ENCODE measurements at places on chromosomes 12 and 14. TPM values are rescaled to one million over a fixed set of nuclear protein-coding genes. Genes with fewer than 3 reads are reported as not detected.
A peak's percentile ranks its signal among the peaks of the same experiment; 100 is the strongest.

- no peak for DNase-seq
These were observed 149.9 kb upstream of the FKBP4 start for GRCh38 chr12:2644683-2645405.

DNA sequence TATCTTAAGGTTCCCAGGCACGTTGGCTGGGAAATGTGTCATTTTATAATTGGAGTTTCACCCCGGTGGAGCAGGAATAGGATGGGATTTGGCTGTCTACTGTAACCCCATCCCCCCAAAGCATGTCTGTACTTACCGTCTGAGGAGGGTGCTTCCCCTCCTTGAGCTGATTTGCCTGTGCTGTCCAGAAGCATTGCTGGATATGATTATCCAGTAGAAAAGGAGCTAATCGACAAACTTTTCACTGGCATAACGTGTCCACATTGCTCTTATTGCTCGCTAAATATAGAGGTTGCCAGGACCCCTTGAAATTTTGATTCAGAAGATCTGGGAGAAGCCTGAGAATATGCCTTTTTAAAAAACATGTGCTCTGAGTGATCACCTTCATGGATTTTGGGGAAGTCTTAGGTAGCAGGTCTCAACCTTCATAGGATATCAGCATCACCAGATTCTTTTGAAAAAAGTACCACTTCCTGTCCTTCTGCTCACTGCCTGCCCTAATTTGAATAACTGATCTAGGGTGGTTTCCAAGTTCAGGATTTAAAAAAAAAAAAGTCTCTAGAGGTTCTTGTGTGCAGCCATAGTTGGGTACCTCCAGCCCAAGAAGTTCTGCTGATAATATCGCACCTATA is 80.4 kb upstream of the KCNA1 start:
- no peak for DNase-seq

- DNase-seq: no peak
These were observed 78.8 kb upstream of the RTL1 start for GRCh38 chr14:100982353-100982752.

GRCh38 chr12:100199347-100200149 is 1.1 kb upstream of the ACTR6 start:
- DNase-seq: peak; percentile 23

DNA sequence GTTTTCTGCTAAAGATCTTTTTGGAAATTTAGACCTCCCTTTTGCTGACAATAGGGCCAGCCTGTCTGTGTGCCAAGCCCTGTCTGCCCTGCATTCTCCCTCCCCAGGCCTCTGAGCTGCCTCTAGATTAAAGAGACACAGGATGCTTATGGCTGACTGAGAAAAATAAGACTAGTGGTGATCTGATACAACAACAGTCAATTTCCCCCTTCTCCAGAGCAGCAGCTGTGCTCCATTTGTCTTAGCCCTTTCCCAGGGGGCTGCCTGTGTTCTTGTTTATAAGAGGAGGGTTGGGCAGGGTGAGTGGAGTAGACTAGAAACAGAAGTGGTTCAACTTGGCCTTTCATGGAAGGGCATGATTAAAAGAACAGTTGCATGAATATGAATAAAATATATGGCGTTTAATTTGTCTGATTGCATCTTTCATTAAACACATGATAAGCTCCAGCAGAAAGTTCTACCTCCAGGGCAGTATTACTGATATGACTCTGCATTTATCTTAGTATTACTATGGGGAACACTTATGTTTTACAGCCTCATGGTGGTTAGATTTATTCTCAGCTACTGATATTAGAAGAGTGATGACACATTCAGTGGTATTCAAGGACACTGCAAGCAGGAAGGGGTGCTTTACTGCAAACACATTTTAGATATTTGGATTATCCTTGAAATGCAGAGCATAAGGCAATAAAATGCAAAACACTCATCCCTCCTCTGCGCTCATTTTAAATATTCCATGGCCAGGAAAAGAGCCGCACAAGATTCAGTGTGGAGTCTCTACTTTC is 150.2 kb upstream of the CLEC14A start:
- DNase-seq: peak; percentile 34

DNA sequence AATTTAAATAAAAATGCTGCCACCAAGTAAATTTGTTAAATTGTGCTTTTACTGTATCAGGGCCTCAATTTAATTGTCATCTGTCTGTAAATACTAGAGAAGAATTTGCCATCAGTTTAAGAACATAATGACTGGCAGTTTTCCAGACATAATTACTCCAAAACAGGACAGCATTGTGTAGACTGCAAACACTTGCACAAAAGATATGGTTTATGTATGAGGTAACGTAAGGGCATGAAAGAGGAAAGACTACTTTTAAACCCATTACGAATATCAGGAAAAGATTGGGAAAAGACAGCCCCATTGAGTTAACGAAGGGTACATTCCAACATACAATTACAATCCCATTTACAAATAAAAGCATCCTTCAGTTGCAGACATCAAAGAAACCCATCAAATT is 59.8 kb upstream of the KRR1 start:
- no peak for DNase-seq

- no peak for DNase-seq
These were observed 258.1 kb downstream of the EGLN3 start for GRCh38 chr14:33692762-33693161.

DNA sequence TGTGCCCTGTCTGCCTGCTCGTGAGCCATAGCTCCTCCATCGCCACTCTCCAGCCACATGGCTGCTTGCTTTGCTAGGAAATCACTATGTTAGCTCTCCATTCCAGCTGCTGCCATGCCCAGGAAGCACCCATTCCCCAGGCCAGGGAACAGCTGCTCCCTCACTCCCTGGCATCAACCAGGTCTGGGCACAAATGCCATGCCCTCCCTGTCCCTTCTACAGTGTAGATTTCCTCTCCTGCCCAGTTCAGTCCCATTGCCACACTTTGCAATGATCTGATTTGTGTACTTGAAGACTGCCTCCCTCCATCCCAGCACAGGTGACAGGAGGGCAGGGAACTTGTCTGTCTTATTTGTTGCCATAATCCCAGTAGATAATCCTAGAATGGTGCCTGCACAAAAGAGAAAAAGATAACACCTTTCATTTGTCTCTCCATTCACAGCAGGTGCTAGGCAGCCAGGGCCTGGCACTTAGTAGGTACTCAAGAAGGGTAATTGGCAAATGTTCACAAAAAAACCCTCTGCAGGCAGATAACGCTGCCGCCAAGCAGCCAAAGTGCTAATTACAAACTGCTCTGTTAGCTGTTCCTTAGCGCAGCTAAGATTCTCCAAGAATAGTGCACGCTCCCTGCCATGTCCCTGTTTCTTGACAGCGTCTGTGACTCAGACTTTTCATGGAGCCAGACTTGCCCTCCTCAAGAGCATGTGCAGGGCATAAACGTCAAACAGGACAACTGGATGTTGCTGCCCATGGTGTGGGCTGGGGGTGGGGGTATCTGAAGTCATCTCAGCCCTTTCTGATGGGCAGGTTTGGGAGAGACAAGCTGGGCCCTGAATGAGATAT is 69.1 kb downstream of the ARL6IP4 start:
- DNase-seq: no peak

- peak; percentile 1 for DNase-seq
These were observed 44.8 kb downstream of the PZP start for GRCh38 chr12:9163392-9163791.

GRCh38 chr12:90254796-90255195 is 546.2 kb upstream of the ATP2B1 start:
- DNase-seq: no peak

DNA sequence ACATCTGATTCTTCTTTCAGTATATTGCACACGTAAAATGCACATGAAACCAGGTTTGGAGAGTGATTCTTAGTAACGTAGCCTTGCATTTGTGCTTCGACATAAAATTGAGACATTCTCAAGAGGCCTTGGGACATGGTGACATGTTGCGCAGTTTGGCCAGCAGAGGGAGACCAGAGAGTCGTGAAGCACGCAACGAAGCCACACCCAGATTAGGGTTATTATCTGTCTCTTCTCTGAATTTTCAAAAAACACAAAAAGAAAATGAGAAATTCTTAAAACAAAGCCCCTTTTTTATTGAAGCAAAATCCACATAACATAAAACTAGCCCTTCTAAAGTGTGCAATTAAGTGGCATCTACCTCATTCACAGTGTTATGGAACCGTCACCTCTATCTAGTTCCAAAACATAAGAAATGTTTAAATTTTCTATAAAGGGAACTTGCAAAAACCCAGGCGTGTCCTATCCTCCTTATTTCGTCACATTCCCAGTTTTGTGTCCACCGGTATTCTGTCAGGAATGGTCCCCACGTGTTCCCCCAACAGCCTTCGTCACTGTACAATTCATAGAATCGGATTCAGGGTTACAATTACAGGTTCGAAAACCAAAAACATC is 108.8 kb upstream of the ATF7IP start:
- peak; percentile 75 for DNase-seq

- no peak for DNase-seq
These were observed 149.2 kb downstream of the ZFP36L1 start for GRCh38 chr14:68643673-68644072.

GRCh38 chr12:17079251-17079909 is 473.4 kb upstream of the LMO3 start:
- no peak for DNase-seq

DNA sequence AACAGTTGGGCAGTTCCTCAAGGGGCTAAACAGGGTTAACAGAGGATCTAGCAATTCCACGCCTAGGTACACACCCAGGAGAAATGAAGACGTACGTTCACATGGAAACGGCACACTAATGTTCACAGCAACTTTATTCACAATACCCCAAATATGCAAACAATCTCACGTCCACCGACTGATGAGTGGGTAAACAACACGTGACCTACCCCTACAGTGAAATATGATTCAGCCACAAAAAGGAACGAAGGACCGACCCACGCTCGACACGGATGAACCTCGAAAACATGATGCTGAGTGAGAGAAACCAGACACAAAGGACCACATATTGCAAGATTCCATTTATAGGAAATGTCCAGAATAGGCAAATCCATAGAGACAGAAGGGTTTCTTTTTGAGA is 112.7 kb downstream of the NCOR2 start:
- no peak for DNase-seq

DNA sequence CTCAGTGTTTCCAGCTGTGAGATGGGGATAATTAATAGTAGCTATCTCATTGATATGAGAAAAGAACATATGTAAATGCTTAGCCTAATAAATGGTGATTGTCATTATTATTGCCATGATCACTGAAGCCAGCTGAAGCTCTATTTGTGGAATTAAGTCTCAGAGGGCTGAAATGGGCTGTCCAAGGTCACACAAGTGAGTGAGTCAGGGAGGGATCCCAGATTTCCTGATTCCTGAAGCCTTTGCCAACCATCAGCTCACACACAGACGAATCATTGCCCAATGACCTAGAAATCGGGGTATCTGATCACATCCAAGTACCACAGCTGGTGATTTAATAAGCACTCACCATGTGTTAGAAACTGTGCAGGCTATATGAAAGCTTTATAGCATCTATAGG is 21.6 kb upstream of the TMEM229B start:
- no peak for DNase-seq

GRCh38 chr12:96219700-96220206 is 25.6 kb downstream of the ELK3 start:
- no peak for DNase-seq

DNA sequence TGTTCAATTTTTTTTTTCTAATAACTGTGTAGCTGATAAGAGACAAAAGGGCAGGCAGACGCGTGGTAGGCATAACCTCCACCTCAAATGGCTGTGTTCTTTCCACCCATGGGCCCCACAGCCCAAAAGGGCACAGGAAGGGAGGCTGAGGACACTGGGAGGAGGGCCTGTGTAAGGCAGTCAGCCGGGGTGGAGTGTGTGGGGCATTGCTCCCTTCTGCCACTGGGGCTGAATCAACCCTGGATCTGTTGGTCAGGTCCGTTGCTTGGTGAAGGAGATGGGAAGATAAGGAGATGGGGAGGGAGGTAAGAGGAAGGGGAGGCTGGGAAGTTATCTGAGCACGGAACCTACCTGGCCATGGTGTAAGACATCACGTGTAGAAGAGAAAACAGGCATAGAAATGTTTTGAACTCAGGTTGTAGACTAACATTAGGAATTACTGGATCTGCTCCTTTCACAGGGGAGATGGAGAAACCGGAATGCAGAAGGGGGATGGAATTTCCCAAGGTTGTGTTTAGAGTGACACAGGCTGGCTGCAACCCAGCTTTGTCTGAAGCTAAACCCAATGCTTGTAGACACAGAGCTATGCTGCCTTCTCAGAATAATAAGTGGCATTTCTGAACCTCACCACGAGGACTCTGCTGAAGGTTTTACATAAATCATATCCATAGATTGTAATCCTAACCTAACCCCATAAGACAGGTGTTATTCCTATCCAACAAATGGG is 138.5 kb upstream of the NOS1 start:
- no peak for DNase-seq

GRCh38 chr12:77816196-77816595 is 14.5 kb upstream of the NAV3 start:
- no peak for DNase-seq

DNA sequence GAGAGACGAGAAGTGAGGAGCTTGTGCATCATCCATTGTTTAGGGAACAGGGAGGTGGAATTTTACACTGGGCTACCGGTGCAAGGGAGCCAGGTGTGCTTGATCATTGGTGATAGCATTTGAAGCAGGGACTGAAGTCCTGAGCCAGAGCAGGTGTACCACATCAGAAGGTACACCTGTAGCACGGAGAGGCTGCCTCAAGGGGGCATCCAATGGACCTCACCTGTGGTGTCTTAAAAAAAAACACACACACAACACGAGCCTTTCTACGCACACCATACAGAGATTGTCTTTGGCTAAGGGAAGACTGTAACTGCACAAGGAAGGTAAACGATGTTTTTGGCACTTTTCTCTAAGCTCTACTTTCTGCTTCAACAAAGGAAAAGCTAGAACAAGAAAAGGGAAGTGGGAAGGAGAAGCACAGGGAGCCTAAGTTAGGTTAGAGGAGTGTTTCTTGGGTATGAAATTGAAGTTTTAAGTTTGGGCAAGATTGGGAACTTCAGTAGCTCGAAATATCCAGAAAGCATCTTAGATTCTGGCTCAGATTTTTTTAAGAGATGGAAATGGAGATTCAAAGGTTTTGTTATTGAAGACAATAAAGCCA is 334.3 kb upstream of the FBXO33 start:
- DNase-seq: no peak

E2F7 gene
- polyA plus RNA-seq: 2.4 TPM

OTOGL gene
- polyA plus RNA-seq: 0.74 TPM

RERG gene
- polyA plus RNA-seq: 7.7 TPM

GARIN6 gene
- not detected for polyA plus RNA-seq

IL26 gene
- polyA plus RNA-seq: not detected

RNF212B gene
- 0.60 TPM for polyA plus RNA-seq

TMEM132D gene
- 1.0 TPM for polyA plus RNA-seq

IL23A gene
- polyA plus RNA-seq: 0.48 TPM

Data from muscle of arm (tissue), 14 donors.